Spleen (tissue), 13 donors: ENCODE measurements at places on chromosomes 3 and 15. TPM values are rescaled to one million over a fixed set of nuclear protein-coding genes. Genes with fewer than 3 reads are reported as not detected.

- H3K27ac ChIP-seq, result peak overlapping the region; percentile 7
- no peaks in the 10 kb centered on the region for H3K27me3 ChIP-seq
- H3K4me3 ChIP-seq, result no peak overlapping the region
- H3K4me1 ChIP-seq, result peaks cover 8% of the 10 kb centered on the region
These were observed 182.7 kb downstream of the MEIS2 start for GRCh38 chr15:36917411-36918267.

DNA sequence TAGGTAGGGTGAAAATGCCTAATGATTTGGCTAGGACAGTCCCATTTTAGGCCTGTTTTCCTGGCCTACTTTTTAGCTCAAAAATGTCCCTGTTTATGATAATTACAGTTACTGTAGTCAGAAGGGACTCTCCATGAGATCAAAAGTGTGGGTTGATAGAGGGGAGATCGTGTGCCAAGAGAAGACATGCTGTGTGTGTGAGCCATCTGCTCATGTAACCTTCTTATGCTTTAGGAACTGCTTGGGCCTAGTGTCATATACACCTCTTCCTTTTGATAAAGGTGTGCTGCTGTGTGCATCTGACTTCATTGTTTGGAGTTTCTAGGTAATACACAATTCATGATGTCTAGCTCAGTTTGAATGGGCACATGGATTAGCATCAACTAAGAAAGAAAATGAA, 786.5 kb downstream of the PDCD6IP start:
- H3K4me3 ChIP-seq, result no peak overlapping the region
- H3K4me1 ChIP-seq, result no peaks in the 10 kb centered on the region
- DNase-seq, result no peak
- H3K36me3 ChIP-seq, result no peaks in the 10 kb centered on the region
- H3K27me3 ChIP-seq, result no peaks in the 10 kb centered on the region
- no peak overlapping the region for H3K27ac ChIP-seq

Gene NR1I2
- 0.55 TPM for total RNA-seq

Gene TMEM158
- 1.2 TPM for total RNA-seq

DNA sequence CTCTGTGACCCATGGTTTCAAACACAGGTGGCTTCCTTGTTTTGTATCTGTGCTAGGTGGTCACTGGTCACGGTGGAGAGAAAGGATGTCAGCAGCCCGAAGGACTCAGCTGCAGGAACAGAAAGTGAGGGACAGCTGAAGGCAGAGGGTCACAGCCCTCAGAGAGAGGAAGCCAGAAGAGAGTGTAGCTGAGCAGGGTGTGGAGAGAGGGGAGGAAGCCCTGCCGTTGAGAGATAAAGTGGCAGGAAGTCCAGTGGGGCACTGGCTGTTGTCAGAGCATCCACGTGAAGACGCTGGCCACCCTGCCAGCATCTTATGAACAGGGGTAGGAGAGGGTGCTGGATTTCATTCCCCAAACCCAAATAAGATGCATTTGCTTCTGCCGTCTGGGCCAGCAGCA, 36.9 kb downstream of the LIMD1 start:
- H3K4me1 ChIP-seq, result peaks cover 47% of the 10 kb centered on the region
- peak; percentile 77 for DNase-seq
- no peak overlapping the region for H3K4me3 ChIP-seq
- H3K27ac ChIP-seq, result peak overlapping the region; percentile 51
- H3K27me3 ChIP-seq, result no peaks in the 10 kb centered on the region
